ENCODE measurements at places on chromosomes 7 and 10. TPM values are rescaled to one million over a fixed set of nuclear protein-coding genes. Genes with fewer than 3 reads are reported as not detected.

CCDC3 gene
- total RNA-seq = 137 TPM

WNT8B gene
- total RNA-seq = not detected

CYP3A7 gene
- total RNA-seq = not detected

CYP26C1 gene
- total RNA-seq = 0.35 TPM

- DNase-seq = no peak
Measured at GRCh38 chr7:510782-511281, 8.8 kb downstream of the PDGFA start.

GRCh38 chr7:18756378-18757050 lies 261.0 kb downstream of the HDAC9 start:
- DNase-seq = no peak

- DNase-seq = no peak
Measured at GRCh38 chr7:67407392-67408071, 410.9 kb downstream of the TYW1 start.

- DNase-seq = no peak
Measured at GRCh38 chr10:84994722-84995121, 666.3 kb downstream of the CCSER2 start.

DNA sequence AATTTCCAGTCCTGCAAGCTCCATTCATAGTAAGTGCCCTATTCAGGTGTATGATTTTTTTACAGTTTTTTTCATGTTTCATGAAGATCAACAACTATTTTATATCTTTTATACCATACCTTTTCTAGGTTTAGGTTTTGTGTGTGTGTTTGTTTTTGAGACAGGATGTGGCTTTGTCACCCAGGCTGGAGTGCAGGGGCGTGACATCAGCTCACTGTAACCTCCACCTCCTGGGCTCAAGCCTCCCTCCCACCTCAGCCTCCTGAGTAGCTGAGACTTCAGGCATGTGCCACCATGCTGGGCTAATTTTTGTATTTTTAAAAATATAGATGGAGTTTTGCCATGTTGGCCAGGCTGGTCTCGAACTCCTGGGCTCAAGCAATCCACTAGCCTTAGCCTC lies 35.0 kb downstream of the ARMH3 start:
- no peak for DNase-seq

- no peak for DNase-seq
Measured at GRCh38 chr7:135441791-135442190, 68.1 kb downstream of the CNOT4 start.

DNA sequence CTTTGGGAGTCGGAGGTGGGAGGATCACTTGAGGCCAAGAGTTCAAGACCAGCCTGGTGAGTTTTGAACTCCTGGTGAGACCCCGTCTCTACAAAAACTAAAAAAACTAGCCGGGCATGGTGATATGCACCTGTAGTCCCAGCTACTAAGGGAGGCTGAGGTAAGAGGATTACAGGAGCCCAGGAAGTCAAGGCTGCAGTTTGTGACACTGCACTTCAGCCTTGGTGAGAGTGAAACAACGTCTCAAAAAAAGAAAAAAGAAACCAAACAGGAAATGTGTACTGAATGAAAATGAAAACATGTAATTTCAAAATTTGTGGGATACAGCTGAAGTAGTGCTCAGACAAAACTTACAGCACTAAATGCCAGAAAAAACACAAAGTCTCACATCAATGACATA lies 7.6 kb downstream of the ARHGAP12 start:
- no peak for DNase-seq

DNA sequence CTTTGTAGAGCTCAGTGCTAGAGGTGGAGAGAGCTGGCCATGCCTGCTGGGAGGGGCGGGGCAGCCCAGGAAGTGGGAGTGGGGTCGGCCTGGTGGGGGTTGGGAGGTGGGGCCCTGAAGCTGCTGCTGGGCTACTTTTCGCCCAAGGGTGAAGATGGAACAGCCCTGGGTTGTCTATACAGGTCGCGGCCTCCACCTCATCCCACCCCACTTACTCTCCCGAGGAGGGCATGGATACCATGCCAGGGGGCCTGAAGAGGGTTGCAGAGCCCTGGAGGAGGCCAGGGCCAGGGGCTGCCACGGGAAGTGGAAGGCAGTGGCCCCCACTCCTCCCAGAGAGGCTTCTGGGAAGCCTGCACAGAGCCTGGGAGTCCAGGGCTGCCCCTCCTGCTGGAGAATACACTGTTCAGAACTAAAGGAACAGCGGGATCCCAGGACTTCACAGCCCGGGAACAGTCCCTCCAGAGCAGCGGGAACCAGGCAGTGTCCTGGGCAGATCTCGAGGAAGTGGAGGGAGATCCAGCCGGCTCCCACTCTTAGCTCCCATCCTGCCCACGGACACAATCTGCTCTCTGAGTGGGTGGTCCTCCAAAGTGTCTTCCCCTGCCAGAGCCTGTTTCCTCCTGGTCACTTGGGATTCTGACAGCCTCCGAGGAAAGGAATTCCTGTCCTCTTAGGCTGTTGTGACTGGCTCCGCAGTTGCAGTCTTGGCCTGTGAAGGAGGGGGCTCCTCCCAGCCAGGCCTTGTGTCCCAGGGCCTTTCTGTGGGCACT lies 23.5 kb downstream of the MAT1A start:
- no peak for DNase-seq

DNA sequence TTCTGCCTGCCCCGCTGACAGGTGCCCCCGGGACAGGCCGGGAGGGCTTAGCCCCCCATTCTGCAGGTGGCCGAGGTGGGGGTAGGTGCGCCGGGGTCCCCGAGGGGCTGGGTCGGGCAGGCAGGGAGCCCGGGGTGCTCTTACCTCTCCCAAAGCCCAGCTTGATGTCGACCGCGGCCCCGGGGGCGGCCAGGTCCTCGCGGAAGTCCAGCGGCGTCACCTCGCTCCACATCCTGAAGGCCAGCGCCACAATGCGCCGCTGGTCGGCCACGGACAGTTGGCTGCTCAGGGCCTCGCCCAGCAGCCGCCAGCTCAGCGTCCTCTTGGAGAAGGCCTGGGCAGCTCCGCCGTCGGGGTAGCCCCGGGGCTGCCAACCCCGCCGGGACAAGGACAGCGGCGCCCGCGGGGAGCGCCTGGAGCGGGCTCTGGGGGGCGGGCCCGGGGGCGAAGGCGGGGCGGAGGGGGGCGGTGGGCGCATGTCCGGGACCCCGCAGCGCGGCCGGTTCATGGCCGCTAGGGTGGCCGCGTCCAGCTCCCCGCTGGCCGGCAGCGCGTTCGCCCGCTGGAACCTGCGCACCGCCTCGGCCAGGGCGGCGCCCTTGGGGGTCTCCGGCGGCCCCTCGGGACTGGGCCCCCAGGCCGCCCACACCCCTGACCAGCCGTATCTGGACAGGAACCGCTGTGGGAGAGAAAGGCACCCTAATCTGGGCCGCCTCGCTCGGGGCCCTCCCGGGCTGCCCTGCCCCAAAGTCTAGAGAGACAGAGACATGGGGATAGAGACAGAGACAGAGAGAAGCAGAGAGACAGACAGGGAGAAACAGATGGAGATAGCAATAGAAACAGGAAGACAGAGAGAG lies 1.7 kb downstream of the MMP21 start:
- DNase-seq = no peak

DNA sequence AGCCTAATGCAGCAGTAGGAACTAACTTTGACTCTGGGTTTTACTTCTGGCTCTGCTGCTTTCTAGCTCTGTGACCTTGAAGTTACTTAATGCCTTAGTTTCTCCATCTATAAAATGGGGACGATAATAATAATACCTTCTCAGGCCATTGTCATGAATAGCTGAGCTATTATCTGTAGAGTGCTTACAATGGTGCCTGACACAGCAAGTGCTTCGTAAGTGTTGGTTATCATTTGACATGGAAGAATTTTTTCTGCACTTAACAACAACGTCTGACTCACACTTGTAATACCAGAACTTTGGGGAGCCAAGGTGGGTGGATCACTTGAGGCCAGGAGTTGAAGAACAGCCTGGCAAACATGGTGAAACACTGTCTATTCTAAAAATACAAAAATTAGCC lies 140.5 kb downstream of the ARL4A start:
- DNase-seq = no peak

DNA sequence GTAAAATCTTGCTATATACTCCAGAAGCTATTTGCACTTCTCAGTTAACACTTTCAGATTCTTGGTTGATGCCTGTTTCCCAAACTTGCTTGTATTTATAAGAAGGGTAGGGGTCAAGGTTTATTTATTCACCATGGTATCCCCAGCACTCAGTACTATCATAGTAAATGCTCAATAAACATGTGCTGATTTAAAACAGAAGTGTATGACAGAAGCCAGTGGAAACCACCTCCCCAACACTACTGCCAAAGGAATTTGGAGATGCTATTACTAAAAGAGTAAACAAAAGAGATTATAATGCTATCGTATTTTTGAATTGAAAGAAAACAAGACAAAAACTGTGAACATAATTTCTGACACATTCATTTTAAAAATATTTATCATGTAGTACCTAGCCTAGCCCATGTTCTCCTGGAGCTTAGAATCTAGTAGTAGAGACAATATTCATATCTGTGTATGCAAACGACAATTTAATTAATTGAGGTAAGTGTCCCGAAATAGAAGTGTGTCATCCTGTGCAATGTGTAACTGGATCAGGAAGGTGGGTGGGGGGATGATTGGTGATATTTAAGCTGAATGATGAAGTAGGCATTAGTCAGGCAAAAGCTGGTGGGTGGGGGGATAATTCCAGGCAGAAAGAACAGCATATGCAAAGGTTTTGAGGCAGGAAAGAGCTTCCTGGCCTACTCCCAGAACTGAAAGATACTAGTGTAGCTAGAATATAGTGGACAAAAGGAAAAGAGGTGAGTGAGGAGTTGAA lies 77.5 kb downstream of the HGF start:
- DNase-seq = no peak

- DNase-seq = no peak
Measured at GRCh38 chr7:116717137-116717536, 45.1 kb downstream of the MET start.

DNA sequence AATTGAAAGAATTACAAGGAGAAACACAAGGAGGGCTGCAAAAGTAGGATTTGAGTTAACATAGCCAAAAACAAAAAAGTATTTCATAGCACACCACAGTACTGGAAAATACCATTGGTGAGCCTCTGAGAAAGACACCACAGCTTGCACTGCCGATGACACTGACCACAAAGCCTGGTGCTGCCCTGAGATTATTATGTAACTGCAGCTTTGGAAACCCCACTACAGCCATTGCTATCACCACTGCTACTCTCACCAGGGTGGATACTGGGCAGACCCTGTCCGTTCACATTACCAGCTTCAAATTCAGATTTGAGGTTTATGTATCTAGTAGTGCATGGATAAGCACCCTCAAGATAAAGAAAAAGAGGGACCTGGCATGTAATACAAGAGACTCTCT lies 1246.7 kb upstream of the SORCS1 start:
- no peak for DNase-seq

DNA sequence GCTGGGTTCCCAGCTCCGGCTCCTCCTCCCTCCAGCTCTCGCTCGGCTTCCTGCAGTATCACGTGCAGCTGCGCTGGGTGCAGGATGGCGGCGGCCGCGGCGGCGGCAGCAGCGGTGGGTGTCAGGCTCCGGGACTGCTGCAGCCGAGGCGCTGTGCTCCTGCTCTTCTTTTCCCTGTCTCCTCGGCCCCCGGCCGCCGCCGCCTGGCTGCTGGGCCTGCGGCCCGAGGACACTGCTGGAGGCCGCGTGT lies at the start of gene CNNM1:
CNNM1 (plus strand) TSS at position 53 of the 250 bp plus-strand sequence; CDS start at position 85, 32 bp downstream.
- DNase-seq = no peak

GRCh38 chr10:128476368-128476725 lies 350.1 kb upstream of the MKI67 start:
- DNase-seq = no peak

- DNase-seq = no peak
Measured at GRCh38 chr7:108431099-108431498, 25.1 kb downstream of the NRCAM start.
